ENCODE measurements at places on chromosomes 5 and 9.

GRCh38 chr5:79827159-79827629, 137.6 kb downstream of the CMYA5 start:
- DNase-seq = no peak

DNA sequence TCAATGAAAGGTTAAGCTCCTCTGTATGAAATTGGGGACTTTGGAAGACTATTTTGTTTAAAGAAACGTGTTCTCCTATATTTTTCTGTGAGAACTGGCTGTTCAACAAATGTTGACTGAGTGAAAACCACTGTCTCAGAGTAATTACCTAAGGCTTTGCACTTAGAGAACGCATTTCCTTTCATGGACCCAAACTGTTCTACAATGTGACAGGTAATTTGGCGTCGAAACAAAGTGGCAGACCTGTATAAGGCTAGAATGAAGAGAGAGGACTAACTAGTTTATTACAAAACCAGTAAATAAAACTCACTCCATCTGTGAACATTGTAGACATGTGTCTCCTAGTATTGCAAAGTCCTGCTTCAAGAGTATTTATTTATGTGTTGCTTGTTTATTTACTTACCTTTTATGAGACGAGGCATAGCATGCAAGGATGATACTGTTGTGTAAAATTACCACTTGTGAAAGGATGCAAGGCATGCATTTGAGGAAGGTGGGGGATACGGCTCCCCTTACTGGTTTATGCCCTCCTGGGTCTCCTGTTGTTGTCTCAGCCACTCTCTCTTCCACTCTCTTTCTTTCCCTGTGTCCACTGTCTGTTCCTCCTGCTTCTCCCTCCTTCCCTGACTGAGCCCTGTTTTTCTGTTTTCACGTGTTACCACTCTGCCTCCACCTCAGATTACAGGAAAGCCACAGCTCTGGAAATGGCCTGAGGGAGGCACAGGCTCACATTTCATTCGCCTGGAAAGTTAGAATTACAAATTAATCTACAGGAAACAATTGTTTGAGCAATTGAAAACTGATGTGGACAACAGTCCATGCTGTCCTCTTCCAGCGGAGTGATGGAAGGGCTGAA, 444.0 kb upstream of the ZNF608 start:
- DNase-seq = peak; percentile 12

DNA sequence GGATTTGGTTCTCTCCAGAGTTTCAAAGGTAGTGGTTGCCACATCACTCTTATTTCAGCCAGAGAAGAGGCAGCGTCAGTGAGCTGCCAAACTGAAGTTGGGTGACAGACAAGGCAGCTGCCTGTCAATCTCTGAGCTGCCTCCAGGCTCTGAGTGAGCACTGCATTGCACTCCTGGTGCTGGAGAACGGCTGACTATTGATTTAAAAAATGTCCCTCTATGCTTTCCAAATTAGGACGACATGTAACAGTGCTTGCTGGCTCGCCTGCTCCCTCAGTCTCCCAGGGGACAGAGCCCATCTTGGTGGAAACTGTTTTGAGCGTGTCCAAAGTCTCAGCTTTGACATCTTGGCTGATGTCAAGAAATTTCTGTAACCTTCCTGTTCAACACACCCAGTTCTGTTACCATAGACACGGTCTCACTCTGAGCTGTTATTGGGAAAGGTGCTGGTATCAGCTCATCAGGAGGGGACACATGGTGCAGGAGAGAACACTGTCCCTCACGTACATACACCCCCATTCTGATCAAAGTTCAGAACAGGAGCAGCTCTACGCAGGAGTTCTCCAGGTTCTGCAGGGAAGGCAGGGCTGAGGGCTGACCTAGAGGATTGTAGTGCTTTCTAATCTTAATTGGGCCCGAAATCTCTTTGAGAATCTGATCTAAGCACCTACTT, 15.7 kb downstream of the PCDH12 start:
- DNase-seq = no peak

DNA sequence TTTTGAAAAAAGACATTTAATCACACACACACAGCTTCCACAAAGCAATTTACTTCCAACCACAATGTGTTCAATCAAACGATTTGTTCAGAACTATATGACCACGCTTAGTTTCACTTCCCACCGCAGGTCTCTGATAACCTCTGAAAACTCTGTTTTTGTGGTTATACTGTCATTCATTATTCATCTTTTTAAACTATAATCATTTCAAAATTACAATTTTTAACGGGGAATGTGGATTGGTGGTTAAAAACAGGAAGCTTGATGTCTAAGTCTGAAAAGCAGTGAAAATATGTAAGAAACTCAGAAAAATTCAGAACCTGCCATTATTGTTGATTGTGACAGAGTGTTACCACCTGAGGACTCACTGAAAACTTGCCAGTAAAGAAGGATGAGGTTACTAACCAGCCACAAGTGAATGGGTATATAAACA, 12.7 kb upstream of the TMEM174 start:
- no peak for DNase-seq

DNA sequence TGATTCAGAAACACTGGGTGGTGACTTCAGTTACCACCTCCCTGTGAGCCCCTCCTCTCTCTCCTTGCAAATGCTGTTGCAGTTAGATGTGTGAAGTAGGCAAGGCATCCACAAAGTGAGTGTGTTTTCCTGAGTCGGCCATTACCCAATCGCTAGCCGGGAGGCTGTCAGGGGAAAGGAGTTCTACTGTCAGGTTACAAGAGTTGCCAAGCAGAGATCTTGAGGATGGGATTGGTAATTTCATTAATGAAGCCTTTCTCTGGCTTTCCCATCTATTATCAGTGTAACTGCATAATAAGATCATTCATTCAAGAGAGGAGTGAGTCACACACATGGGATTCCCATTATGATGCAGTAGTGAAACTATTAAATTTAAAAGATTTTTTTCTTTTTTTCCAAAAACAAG, 106.9 kb downstream of the GLDC start:
- DNase-seq = no peak

DNA sequence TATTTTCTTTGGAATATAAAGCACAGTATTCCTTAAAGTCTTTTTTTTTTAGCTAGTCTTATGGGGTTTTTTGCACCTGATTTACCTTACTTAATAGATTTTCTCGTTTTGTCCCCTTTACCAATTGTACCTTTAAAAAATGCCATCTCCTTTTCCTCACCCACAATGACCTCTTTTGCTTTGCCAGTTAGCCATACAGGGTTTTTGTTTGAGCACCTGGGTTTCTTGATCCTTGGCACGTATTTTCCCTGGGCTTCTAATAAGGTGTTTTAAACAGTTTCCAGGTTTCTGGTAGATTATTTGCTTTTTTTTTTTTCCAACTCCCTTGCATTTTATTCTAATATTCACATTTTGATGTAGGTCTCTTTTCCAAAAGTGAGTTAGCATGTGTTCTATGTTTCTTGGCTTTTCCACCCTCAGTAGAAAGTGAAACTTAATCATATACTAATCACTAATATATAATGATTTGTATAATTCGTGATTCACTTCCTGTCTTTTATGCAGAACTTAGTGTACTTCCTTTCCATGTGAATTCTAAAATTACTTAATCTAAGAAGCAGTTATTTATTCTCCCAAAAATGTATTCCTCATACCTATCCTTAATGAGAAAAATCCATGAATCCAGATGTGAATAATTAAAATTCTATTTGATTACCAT, 673.9 kb upstream of the RGMB start:
- DNase-seq = no peak

DNA sequence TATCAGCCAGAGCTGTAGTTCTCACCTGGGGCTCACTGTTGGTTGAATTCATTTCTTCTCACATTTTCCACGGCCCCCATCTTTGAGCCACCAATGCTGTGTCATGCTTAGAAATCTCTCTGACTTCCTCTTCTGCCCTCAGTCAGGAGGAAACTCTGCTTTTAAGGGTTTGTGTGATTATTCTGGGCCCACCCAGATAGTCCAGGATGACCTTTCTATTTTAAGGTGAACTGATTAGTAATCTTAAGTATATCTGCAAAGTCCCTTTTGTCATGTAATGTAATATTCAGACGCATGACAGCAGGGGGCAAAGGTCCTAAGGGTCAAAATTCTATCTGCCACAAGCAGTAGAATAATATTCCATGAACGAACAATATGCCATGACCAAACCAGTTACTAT, 88.4 kb downstream of the AK8 start:
- no peak for DNase-seq

DNA sequence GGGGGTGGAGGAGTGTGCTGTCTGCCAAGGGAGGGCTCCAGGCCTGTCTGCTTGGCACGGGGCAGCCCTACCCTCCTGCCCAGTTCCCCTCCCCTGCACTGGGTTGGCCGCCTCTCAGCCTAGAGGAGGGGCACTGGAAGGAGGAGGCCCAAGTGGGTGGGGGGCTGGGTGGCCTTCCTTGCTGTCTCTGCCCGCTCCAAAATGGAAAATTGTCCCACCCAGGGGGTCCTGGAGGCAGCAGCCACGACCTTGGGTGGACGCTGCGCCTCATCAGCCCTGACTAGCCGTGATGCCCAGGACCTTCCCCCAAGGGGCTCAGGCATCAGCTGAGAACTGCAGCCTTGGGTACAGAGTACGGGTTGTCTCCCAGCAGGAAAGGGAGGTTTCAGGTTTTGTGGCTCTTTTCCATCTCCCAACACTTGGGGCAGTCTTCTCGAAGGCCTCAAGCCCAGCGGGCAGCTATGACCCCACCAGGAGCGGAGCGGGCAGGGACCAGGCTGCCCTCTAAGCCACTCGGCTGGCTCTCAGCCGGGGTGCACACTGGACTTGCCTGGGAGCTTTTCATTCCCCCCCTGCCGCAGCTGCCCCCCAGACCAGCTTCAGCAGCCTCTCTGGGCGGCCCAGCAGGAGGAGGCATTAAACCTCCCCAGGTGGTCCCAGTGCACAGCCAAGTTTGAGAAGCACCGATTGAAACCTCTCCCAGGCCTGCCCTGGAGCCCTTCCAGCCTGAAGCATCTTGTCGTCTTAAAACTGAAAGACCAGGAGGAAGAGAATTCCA, 20.6 kb downstream of the NTNG2 start:
- no peak for DNase-seq

DNA sequence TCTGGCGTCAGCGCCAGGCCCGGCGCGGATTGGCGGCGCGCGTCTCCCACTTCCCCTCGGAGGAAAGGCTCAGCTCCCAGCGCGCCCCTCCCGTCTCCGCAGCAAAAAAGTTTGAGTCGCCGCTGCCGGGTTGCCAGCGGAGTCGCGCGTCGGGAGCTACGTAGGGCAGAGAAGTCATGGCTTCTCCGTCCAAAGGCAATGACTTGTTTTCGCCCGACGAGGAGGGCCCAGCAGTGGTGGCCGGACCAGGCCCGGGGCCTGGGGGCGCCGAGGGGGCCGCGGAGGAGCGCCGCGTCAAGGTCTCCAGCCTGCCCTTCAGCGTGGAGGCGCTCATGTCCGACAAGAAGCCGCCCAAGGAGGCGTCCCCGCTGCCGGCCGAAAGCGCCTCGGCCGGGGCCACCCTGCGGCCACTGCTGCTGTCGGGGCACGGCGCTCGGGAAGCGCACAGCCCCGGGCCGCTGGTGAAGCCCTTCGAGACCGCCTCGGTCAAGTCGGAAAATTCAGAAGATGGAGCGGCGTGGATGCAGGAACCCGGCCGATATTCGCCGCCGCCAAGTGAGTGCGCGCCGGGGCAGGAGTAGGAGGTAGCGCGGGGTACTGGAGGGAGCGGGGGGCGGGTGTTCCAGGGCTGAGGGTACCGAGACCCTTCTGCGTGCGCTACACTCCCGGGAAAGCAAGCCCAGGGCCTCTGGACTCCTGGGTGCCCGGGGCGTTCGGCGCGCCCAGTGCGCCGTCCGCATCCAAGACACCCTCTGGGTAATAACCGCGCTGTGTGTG, at the start of gene MSX2:
MSX2 (plus strand) TSS at position 99 of the 777 bp plus-strand sequence; CDS start at position 177, 78 bp downstream.
- DNase-seq = no peak

- no peak for DNase-seq
These were observed 15.3 kb downstream of the LHX3 start for GRCh38 chr9:136189394-136190236.

DNA sequence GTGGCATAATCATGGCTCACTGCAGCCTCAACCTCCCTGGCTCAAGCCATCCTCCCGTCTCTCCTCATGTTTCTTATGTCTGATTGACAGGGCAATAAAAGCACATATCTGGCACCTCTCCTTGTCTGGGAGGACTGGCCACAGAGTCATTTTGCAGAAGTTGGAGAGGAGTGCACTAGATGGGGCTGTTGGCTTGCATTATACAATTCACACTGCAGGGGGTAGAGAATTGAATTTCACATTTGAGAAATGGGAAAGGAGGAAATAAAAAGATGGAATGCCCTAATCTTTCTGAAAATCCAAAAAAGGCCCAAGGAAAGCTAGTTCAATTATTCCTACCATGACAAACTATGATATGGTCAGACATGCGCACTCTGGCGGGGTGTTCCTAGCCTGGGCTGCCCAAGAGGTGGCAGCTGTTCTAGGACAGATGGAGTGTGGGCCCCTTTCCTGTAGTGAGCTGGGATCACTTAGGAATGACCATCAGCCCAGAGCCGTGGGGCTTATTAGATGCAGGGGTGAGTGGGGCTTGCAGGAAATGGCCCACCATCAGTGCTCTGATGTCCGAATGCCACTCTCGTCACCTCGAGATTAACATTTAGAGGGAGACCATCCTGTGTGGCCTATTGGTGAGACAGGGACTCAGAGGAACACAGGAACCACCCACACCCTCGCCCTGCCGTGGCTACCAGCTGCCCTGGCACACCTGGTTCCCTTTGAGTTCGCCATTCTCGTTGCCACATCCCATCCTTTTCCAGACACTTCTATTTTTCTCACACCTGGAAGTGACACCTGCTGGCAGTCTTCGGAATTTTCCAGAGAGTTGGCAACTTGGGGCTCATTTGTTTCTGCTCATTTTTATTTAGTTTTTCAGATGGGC, 21.8 kb upstream of the ANKRD18A start:
- peak; percentile 54 for DNase-seq

GRCh38 chr9:95724253-95724991, 151.1 kb upstream of the ERCC6L2 start:
- no peak for DNase-seq

GRCh38 chr5:19547640-19548039, 440.4 kb downstream of the CDH18 start:
- DNase-seq = no peak

GRCh38 chr5:464446-464842, 21.5 kb downstream of the EXOC3 start:
- DNase-seq = no peak

- no peak for DNase-seq
These were observed 379.3 kb downstream of the KDM4C start for GRCh38 chr9:7137040-7137439.

- no peak for DNase-seq
These were observed 42.6 kb downstream of the HACD4 start for GRCh38 chr9:20988671-20989315.

- DNase-seq = no peak
These were observed 654.3 kb downstream of the CCDC171 start for GRCh38 chr9:16207161-16207560.

DNA sequence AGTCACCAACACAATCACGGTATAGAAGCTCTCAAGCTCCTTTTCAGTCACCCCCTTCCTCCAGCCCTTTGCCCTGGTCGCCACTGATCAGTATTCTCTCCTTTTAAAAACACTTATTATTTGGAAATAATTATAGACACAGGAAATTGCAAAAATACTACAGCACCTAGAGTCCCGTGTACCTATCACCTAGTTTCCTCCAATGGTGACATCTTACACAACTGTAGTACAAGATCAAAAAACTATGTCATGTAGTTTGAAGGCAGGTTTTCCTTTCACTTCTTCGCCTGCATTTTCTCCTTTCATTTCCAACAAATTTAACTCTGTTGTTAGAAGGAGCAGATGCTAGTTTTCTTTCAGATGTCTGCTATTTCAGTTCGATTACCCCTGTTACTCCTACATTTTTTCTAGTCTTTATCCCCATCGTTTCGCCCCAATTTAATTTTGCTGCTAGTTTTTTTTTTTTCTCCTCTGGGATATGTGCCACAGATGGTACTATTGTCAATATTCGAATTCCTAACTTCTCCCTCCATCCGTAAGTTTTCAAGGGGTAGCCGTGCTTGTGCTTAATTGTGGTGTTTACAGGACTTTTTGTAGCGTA, 612 bp upstream of the ATG10 start:
- no peak for DNase-seq
